ENCODE measurements at places on chromosomes 7 and 10.
A peak's percentile ranks its signal among the peaks of the same experiment; 100 is the strongest.

DNA sequence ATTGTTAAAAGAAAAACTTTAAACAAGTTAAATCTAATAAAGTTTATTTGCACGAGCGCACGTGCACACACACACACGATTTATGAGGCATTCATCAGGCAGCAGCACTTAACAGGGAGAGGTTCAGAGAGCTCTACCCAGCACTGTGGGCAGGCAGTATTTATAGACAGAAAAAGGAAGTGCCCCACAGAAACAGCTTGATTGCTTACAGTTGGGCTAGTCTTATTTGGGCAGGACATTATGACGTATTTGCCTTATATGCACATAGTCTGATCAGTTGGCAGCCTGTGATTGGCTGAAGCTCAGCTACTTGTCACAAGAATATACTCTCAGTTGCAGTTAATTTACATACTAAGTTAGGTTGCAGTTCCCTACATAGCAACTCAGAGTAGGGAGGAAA, 1.2 kb upstream of the SDHAF3 start:
- no peak for DNase-seq

- peak; percentile 37 for DNase-seq
Measured at GRCh38 chr10:75959209-75959608, 527.8 kb downstream of the LRMDA start.

GRCh38 chr10:69636626-69637605, 6.9 kb downstream of the FAM241B start:
- DNase-seq: peak; percentile 73

- DNase-seq: no peak
Measured at GRCh38 chr10:90213346-90213745, 512.0 kb downstream of the KIF20B start.

DNA sequence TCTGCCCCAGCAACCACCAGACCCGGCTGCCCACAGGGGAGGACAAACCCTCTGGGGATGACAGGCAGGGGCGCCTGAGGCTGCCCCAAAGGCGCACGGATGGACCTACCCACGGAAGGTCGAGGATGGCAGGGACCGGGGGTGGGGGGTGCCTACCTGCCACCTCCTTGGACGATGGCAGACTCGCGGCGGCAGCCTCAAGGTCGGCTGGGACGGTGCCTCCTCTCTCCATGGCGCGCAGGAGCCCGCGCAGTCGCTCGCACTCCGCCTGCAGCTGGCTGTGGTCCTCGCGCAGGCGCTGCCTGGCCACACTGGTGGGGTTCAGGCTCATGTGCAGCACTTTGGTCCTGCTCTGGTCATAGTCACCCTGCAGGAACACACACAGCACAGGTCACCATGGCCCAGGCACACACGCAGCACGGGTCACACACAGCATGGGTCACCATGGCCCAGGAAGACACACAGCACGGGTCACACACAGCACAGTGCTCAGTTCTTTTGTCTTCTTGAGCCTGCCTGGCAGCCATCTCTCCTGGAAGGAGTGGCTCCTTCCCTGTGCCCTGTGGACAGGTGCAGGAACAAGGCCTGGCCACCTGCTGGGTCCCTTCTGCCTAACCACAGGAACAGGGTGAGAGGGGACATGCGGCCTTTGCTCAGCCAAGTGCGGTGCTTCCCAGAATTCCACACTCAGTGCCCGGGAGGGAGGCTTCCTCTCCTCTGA, 266.6 kb downstream of the ELFN1 start:
- no peak for DNase-seq

DNA sequence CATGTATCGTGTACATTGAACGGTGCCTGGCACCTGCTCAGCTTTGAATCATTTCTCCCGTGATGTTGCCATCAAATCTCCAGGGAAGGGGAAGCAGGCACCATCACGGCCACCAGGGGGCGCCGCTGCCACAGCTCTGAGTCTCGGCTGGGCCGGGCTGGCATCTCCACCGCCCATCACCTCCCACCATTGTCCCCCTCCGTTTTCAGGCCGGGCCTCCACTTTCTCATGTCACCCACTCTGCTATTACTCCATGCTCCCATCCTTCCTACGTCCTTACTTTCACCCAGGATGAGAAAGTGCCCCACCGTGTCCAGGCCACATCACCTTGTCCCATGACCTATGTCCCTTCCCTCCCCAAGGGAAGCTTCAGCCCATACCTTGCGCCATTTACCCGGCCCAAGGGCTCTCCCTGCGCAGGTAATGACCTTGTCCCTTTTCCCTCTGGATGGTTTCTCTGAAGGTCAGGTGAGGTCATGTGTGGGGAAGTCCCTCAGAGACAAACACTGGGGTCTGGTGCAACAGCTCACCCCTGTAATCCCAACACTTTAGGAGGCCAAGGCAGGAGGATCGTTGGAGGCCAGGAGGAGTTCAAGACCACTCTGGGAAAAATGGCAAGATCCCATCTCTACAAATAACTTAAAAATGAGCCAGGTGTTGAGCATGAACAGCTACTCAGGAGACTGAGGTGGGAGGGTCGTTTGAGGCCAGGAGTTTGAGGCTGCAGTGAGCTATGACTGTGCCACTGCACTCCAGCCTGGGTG, 31.8 kb upstream of the OCM2 start:
- DNase-seq: peak; percentile 61

DNA sequence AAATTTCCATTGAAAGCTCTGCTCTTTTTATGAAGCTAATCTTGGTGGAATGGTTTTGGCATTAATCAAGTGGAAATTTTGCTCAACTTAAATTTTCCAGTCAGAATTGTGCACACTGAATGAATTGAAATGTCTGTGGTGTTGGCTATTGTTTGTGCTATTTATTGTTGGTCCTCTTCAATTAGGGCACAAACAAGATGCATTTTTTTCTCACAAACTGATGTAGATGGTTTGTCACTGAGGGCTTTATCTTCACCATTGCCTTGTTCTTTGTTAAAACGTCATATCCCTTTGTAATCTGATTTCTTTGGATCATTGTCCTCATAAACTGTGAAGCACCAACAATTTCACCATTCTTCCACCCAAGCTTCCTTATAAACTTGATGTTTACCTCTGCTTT, 152.1 kb upstream of the RHOBTB1 start:
- DNase-seq: no peak

All from 8988T (cell line).